GM12865 (cell line): ENCODE measurements at places on chromosomes 12 and 14.

GRCh38 chr14:31902002-31902401, 175.1 kb upstream of the ARHGAP5 start:
- no peak for DNase-seq

- DNase-seq = no peak
These were observed 136.6 kb upstream of the DCN start for GRCh38 chr12:91319071-91319760.

DNA sequence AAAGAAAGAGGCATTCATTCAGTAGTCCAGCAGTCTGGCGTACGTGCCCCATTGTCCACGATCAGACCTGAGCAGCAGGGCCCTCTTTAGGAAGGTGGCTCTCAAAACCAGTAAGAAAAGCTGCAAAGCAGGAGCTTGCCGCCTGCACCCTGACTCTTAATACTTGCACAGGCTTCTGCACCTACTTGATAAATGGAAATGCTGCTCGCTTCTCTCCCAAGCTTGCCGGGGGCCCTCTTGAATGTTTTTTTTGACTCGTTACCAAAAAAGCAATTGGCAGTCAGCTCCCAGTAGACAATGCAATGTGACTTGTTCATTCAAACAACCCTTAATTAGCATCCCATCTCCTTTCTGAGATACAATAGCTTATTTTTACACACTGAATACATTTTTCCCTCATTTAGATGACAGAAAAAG, 27.2 kb upstream of the PTPRB start:
- DNase-seq = no peak

DNA sequence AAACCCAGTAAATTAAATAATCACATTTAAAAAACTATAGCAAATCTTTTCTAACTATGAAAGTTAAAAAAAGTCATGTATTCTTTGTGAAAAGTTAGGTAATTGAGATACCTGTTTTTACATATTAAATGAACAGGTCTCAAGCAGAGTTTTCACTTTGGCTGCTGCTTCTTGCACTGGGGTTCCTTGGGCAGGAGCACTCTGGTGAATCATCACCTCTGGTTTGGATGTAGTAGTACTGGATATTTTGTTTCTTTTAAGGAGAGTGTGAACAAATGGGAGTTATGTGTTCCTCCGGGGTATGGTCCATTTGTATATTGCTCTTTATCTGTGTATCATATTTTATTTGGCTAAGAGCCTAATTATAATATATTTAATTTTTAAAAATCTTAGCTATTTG, 82.7 kb downstream of the FUT8 start:
- no peak for DNase-seq

DNA sequence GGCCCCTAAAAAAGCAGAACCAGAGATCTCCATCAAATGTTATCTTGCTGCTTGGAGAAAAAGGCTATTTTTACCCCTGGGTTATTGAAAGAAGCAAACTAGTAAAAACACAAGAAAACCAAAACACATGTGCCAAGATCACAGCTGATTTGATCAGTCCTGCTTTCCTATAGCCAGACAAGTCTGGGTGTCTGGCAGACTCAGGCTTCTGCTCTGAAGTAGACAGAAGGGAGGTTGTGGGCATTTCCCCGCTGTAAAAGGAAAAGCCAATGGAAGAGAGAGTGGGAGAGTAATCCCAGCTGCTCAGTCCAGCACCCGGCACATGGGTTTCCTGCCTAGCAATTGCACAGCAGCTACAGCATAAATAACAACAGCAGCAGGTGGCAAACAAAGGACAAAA, 177.9 kb downstream of the PHLDA1 start:
- DNase-seq = no peak

- no peak for DNase-seq
These were observed 57.0 kb downstream of the TECPR2 start for GRCh38 chr14:102419716-102420115.

DNA sequence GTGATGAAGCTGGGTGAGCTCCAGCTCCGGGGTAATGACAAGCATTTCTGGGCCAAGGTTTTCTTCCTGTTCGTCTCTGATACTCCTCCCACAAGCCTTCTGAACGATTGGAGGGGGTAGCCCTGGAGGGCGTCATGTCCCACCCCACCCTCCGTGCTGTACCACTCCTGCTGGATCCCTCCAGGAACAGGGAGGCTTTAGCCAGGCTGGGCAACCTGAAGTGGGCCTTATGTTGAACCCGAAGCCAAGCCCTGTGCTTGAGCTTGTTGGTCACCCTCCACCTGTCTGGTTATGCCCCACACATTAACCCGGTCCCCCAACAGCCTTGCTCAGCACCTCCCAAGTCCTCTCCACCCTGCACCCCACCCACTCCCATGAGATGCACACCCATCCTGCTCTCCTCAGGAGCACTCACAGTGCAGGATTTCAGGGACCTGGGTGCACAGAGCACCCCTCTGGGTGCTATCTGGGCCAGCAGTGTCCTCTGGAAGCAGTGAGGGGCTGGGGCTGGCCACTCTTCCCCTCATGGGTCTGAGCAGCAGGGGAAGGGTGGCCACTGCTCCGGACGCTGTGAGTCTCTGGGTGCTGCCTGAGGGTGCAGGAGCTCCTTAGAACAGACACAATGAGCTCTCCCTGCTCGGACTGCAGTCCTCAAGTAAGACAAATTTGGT, 6.8 kb upstream of the KRT83 start:
- no peak for DNase-seq

GRCh38 chr14:96239711-96240141, 16.3 kb upstream of the BDKRB1 start:
- DNase-seq = no peak

GRCh38 chr14:85273099-85273677, 256.8 kb upstream of the FLRT2 start:
- no peak for DNase-seq

GRCh38 chr12:93763746-93764147, 86.6 kb downstream of the CRADD start:
- peak; percentile 9 for DNase-seq

DNA sequence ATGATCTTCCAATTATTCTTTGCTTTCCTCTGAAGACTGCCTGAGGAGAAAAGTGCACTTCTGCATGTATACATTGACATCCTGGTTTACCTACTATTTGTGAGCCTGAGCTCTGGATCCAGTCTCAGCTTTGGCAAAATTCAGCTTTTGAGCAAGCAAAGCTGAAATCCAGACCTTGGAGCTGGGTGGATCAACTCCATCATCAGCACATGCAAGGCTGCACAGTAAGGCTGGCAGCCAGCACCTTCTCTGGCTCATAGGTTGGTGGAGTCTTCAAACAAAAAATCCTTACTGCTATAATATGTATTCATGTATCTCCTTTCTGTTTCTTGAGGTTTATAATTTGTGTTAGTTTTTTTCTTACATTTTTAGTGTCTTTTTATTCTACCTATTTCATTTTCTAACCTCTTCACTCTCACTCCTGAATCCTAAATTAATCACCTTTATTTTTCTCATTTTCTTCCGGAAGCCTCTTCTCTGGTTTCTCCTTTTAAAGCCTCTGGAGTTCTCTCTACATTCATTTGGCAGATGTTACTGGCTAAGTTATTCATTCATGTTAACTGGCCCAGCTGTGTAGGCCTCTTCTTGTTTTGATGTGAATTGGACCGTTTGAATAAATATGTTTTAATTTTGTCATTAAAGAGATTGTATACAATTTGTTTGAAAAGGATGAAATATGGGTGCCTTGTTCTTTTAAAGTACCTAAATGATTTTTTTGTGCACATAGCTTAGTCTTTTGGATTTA, 224.8 kb downstream of the DACT1 start:
- no peak for DNase-seq

DNA sequence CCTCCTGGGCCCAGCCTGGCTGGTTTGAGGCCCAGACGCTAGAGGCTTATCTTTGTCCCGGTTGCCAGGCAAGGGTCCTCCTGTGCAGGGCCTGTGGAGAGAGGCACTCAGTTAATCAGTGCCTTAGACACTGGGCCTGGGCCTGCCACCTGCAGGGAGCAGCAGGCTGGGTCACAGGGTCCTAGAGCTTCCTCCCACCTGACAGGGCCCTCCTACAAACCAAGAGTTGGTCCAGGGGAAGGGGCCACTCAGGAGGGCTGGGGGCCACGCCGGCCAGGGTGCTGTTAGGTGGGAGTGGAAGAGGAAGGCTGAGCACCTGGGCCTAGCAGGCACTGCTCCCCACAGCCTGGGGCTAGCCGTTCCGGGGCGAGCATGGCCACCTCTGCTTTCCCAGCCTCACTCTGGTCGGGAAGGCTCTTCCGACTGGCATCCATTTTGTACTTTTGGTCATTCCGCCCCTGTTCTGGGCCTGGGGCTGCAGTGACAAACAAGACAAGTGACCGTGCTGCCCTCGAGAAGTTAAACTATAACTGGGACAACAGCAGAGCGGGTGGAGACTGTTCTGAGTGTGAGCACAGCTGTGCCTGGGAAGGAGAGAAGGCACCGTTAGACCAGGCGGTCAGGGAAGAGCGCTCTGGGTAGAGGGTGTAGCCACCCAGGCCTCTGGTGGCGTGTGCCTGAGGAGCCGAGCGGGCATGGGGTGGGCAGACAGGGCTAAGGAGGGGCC, 27.2 kb downstream of the FBRSL1 start:
- DNase-seq = no peak
